Mesenteric fat pad (tissue), 1 donor: ENCODE measurements at places on chromosomes 2 and 18. TPM values are rescaled to one million over a fixed set of nuclear protein-coding genes. Genes with fewer than 3 reads are reported as not detected.

The RNASEH1 gene
- total RNA-seq: 27.1 TPM

- DNase-seq: no peak
These were observed 59.0 kb upstream of the LDLRAD4 start for GRCh38 chr18:13159579-13159978.

- no peak for DNase-seq
These were observed 5.8 kb upstream of the MRPL33 start for GRCh38 chr2:27765621-27766286.

The NCKAP5 gene
- 1.7 TPM for total RNA-seq

GRCh38 chr2:6384341-6384740, 481.4 kb downstream of the CMPK2 start:
- DNase-seq: no peak

DNA sequence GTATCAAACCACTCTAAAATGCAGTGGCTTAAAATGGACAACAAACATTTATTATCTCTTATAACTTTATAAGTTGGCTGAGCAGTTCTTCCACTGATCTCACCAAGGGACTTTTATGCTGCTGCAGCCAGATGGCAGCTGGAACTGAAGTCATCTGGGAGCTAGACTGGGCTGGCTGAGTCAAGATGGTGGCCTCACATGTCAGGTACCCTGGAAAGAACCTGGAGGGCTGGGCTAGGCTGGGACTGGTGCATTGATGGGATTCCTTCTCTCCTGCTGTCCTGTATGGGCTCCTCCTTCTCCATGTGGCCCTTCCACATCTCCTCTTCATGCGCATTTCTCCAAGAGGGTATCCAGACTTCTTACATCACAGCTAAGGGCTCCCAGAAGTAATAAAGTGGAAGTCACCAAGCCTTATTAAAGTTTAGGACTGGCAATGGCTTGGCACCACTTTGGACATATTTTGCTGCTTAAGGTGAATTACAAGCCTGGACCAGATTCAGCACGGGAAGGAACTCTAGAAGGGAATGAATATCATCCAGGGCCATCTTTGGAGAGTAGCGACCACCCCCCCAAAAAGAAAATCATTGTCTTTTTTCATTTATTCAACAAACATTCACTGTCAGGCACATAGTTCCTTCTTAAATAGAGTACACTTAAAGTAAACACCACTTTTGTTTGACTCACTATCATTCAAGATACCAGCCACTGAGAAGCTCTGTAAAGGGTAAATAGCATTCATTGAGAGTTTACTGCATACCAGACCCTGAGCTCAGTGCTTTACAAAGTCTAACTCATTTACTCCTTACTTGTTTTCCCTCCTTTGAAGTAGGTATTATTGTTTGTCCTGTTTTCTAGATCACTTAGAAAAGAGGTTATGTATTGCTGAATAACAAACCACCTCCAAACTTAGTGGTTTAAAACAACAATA, 138.0 kb downstream of the ZFP36L2 start:
- no peak for DNase-seq

The TSN gene
- total RNA-seq: 50.1 TPM

GRCh38 chr18:23155537-23155936, 20.3 kb downstream of the CABLES1 start:
- no peak for DNase-seq
